Ovary (tissue), 10 donors: ENCODE measurements at places on chromosomes 3 and 15. TPM values are rescaled to one million over a fixed set of nuclear protein-coding genes. Genes with fewer than 3 reads are reported as not detected.

GRCh38 chr3:124557433-124558232, 172.6 kb upstream of the UMPS start:
- no peak for DNase-seq

The RARB gene
- 7.4 TPM for polyA plus RNA-seq

The BNC1 gene
- polyA plus RNA-seq: 0.95 TPM

DNA sequence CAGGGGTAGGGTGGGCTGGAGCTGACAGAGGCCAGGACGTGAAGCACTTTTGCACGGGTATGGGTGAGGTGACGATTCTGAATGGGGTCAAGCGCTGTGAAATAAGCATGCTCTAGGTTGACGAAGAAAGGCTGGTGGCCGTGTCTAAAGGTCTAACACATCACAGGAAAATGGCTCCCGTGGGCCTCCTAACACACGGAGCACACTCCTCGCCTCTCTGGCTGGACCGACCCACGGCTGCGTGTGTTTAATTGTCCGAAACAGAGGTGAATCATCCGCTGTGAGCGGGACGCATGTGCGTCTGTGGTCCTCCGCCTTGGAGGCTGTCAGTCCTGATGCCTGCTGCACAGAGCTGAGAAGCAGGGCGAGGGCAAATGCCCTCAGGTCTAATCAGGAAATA, 130.6 kb downstream of the NSMCE3 start:
- DNase-seq: no peak

- no peak for DNase-seq
Observed at GRCh38 chr3:133469140-133469731, 69.4 kb downstream of the BFSP2 start.

GRCh38 chr15:76866008-76866407, 39.1 kb downstream of the SCAPER start:
- DNase-seq: no peak

DNA sequence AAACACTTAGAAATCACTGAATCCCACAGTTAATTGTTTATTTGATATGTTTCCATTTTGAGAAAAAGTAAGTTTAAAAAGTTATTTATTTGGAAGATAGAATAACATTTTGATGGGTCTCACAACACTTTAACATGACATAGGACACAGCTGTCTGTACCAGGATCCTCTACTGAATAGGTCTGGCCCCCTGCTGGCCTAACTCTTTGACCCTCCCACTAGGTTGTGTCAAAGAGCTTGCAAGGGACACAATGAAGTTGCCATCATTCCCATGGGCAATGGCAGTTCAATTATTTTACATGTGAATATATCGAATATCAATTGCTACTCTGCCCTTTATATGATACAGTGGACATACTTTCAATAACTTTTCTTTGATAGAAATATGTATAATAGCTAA, 138.9 kb downstream of the EPHA3 start:
- DNase-seq: no peak

DNA sequence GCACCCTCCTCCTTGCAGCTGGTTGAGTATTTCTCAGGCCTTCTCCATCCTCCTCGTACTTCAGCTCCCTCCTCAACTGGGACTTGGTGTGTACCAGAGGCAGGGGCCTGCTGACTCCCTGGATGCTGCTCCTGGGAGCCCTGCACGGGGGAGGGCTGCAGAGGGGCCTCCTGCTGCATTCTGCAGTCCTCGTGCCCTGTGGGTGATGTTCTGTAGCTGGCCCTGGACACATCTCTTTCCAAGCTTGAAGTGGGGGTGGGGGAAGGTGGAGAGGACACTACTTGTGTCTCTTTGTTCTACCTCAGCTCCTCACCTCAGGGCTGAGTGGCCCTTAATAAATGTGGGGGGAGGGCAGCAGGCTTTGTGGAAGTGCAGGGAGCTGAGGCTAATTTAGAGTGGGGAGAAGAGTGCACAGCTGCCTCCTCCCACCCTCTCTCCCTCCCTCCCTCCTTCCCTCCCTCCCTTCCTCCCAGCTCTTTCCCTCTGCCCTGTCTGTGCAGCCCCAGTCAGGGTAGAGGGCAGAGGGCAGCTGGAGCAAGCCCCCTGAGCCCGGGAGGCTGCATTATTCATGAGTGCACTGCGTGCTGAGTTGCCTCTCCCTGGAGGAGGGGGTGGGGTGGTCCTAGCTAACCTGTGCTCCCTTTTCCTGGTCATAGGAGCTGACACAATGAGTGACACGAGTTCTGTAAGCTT, 3.7 kb upstream of the GRM2 start:
- no peak for DNase-seq

The ITIH1 gene
- not detected for polyA plus RNA-seq

The IMPG2 gene
- 0.22 TPM for polyA plus RNA-seq

The P2RY1 gene
- polyA plus RNA-seq: 5.3 TPM

DNA sequence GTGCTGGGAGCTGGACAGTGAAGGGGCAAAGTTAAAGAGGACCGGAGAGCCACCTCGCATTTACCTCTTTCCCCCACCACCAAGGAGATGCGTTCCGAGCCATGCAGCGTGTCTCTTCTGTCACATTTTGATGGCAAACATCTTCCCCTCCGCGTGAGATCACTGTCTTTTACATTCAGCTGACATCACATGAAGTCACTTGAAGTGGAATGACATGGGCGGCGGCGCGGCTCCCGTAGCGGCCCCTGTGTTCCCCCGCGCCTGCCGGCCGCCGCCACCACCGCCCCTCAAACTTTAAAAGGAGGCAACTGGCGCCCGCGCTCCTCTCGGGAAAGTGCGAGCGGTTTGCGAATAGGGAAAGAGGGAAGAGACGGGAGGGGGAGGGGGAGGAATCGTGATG, at the start of gene FEZF2:
Gene FEZF2 (minus strand): TSS at position 336 of the 400 bp plus-strand sequence. CDS start 682 bp downstream, outside the sequence.
- DNase-seq: no peak

- DNase-seq: no peak
Observed at GRCh38 chr3:139074565-139075115, 29.9 kb upstream of the PRR23C start.

The GOLGA8T gene
- 0.17 TPM for polyA plus RNA-seq

The TICRR gene
- 0.25 TPM for polyA plus RNA-seq

GRCh38 chr3:54988302-54988837, 60.5 kb upstream of the LRTM1 start:
- DNase-seq: no peak

- DNase-seq: peak; percentile 67
Observed at GRCh38 chr3:120438665-120439370, 12.0 kb downstream of the FSTL1 start.

DNA sequence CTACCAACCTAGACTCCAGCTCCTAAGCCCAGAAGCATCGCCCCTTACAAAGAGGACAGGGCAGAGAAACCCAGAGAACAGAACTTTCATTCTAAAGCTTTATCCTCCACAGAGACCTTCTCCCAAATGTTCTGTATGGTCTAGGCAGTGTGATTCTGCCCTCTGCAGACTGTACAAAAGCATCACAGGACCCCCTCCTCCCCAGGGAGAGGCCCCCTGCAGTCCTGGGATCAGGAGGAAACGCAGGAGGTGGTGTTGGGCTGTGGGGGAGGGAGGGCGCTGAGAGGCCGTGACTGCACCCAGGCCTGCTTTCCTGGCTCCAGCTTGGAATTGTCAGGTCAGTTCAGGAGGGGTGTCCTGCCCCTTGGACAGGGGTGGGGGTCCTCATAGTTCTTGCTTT, 101.3 kb downstream of the DGKG start:
- DNase-seq: no peak

The FBXL2 gene
- polyA plus RNA-seq: 12.1 TPM

- no peak for DNase-seq
Observed at GRCh38 chr15:64667736-64668161, 107.6 kb downstream of the RBPMS2 start.

The GNAT1 gene
- polyA plus RNA-seq: not detected
